NCI-H1436 (cell line): ENCODE measurements at places on chromosomes 5 and 9.
A peak's percentile ranks its signal among the peaks of the same experiment; 100 is the strongest.

- no peak for DNase-seq
These were observed 72.2 kb downstream of the PCSK5 start for GRCh38 chr9:75962662-75963036.

- DNase-seq = no peak
These were observed 176.2 kb downstream of the DMRTA1 start for GRCh38 chr9:22622815-22623214.

- DNase-seq = no peak
These were observed 61.5 kb downstream of the CRB2 start for GRCh38 chr9:123417289-123418051.

GRCh38 chr5:132238169-132238744 lies 10.6 kb upstream of the P4HA2 start:
- DNase-seq = peak; percentile 39

DNA sequence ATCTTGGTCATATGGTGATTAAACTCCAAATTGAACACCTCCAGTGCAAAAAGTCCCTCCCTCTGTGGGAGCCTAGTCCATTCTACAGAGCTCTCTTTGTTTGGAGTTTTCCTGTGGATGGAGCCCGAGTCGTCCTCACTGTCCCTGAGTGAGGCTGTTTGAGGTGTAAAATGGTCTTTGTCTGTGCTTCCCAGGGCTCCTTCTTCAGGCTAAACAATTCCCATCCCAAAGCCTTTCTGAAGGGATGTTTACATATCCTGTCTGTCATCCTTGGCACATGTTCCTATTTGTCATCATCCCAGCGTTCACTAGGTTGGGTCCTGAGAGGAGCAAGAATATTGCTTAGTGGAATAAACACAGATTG lies 68.9 kb downstream of the COL27A1 start:
- no peak for DNase-seq

DNA sequence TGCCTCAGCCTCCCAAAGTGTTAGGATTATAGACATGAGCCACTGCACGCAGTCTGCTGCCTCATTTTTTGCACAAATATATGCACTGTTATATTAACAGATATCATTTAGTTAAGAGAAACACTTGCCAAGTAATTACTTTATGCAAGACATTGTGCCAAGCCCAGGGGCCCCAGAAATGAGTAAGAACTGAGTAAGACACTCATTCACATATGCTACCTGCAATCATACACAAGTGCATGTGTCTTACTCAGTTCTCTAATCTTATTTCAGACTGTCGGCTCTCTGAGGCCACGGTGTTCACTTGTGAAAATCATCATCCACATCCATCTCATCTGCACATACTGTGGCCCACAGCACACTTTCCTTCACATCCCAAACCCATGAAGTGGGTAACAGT lies 16.0 kb downstream of the TRAF1 start:
- DNase-seq = no peak

DNA sequence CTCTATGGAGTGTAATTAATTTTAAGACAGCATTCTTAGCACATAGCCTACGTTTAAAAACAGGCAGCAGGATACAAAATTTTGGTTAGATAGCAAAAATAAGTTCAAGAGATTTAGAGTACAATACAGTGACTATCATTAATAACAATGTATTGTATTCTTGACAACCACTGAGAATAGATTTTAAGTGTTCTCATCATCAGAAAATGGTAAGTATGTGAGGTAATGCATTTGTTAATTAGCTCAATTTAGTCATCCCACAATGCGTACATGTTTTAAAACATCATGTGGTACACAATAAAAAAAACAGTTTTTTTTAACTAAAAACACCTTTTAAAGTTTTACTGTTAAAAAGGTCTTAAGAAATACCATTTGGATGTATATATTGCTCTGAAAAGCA lies 94.2 kb downstream of the MUSK start:
- no peak for DNase-seq

DNA sequence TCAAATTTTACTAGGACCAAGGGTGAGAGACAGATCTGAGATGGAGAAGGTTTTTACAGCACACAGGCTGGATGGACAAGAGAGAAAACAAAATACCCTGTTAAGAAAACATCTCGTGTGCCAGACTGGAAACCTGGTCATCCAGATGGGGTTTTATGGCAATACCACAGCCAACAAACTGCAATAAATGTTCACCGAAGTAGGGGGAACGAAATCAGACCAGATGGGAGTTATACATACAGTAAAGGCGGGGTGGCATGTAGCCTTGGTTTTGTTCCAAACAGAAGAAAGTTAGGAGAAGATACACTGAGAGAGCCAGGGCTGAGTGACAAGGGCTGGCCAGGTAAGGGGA lies 63.3 kb downstream of the DCP2 start:
- no peak for DNase-seq

DNA sequence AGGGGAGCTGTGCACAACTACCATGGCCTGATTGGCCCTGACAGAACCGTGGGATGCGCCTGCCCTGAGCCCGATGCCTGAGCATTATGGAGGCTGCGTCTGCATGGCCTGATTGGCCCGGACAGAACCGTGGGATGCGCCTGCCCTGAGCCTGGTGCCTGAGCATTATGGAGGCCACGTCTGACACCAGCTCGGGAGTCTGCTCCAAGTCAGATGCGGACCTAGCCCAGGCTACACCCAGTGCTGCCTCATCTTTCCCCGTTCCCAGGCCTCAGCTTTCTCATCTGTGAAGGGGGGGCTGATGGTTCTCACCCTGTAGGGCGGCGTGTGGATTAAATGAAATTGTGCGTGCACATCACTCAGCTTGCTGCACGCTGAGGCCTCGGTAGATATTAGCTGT lies 7.3 kb downstream of the CEP72 start:
- DNase-seq = no peak

GRCh38 chr9:137273095-137273490 lies 4.4 kb upstream of the TOR4A start:
- no peak for DNase-seq

DNA sequence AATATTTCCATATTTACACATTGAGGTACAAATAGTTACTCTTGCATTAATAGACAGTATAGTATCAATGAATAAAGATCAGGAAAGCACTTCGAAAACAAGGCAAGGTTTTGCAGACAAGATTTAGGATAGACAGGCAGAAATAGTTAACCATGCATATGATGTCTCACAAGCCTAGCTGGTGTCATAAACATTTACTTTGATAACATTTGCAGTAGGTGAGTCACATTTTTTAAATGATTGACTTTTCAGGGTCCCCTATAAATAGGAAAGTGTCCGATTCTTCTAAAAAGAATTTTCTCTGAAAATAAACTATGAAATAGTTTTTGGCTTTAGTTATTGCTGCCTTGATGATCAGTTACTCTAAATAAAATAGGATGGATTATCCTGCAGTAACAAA lies 162.1 kb downstream of the SNX18 start:
- no peak for DNase-seq

DNA sequence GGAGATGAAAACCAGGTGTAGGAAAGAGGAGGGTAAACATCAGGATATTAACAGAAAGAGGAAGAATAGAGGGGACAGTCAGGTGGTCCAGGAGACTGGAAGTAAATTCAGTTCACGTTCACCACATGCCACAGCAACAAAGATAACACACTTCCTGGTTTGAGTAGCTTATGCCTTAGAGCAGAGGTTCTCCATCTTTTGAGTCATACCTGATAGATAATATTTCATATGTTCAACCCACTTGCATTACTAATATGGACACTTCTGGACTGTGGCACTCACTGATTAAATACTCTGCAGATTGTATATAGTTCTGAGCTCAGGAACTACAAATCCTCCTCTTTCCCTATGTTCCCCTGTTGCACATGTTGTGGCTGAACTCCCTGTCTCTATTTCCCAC lies 179.9 kb upstream of the NR3C1 start:
- no peak for DNase-seq

DNA sequence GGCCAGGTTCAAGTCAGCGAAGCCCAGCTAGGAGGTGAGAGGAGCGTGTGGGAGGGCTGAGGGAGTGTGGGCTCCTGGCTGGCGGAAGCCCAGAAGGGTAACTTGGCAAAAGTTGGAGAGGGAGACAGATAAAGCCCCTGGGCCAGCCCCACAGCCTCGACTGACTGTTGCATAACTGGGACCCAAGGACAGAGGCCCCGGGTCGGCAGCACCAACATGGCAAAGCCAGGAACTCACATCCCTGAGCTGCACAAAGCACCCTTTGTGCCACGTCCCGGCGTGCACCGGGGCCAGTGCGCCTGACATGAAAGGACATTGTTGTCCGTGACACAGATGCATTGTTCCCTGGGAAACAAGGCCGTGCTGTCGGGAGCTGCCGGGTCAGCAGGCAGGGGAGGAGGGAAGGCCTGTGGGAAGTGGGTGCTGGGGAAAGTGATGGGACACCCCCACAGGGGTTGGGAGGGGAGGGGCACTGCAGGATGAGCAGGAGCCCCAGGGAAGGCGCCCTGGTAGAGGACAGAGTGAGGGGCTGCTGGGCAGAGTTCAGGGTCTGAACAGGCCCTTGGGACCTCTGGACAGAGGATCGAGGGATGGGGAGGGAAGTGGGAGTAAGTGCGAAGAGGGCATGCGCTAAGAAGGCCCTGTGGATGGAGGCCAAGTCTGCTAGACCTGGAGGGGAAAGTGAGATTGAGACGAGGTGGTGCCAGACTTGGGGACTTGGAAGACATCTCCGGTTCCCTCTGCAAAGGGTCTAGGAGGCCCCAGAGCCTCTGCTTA lies 13.0 kb upstream of the DPM2 start:
- no peak for DNase-seq

- DNase-seq = no peak
These were observed 793 bp downstream of the AGPAT2 start for GRCh38 chr9:136686534-136686793.

GRCh38 chr9:2026220-2026997 lies 11.3 kb downstream of the SMARCA2 start:
- DNase-seq = no peak

- DNase-seq = no peak
These were observed 30.1 kb downstream of the NIPSNAP3B start for GRCh38 chr9:104794070-104794469.

DNA sequence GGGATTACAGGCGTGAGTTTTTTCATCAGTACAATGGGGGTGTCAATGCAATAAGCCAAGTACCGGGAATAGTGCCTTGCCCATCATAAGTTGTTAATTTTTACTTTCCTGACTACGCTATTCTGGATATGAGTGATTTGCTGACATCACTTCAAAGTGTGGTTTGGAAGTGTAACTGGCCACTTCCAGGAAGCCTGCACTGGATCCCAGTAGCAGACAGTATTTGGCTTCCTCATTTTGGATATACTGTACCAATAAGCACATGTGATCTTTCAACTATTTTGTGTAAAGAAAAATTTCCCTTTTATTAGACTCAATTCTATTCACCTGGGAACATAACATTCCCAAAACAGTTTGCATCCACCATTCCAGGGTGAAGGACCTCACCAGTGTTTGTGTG lies 417.7 kb upstream of the KLF4 start:
- no peak for DNase-seq

- no peak for DNase-seq
These were observed 57.4 kb downstream of the SERINC5 start for GRCh38 chr5:80198399-80198798.

GRCh38 chr5:40356248-40356647 lies 323.5 kb upstream of the PTGER4 start:
- DNase-seq = no peak

GRCh38 chr5:83538786-83539462 lies 67.4 kb downstream of the VCAN start:
- no peak for DNase-seq

- peak; percentile 39 for DNase-seq
These were observed 10.5 kb upstream of the GALNT10 start for GRCh38 chr5:154179846-154180710.

- no peak for DNase-seq
These were observed 238.8 kb downstream of the DMAC1 start for GRCh38 chr9:7560669-7561305.

- DNase-seq = no peak
These were observed 164.5 kb upstream of the S1PR3 start for GRCh38 chr9:88826771-88827181.

DNA sequence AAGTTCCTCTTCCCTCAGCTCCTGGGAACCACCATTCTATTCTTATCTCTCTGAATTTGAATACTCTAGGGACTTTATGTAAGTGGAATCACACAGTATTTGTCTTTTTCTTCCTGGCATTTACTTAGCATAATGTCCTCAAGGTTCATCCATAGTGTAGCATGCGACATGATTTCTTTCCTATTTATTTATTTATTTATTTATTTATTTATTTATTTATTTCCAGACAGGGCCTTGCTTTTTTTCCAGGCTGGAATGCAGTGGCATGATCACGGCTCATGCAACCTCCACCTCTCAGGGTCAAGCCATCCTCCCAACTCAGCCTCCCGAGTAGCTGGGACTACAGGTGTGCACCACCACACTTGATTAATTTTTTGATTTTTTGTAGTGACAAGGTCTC lies 142.1 kb downstream of the GPBP1 start:
- DNase-seq = no peak

DNA sequence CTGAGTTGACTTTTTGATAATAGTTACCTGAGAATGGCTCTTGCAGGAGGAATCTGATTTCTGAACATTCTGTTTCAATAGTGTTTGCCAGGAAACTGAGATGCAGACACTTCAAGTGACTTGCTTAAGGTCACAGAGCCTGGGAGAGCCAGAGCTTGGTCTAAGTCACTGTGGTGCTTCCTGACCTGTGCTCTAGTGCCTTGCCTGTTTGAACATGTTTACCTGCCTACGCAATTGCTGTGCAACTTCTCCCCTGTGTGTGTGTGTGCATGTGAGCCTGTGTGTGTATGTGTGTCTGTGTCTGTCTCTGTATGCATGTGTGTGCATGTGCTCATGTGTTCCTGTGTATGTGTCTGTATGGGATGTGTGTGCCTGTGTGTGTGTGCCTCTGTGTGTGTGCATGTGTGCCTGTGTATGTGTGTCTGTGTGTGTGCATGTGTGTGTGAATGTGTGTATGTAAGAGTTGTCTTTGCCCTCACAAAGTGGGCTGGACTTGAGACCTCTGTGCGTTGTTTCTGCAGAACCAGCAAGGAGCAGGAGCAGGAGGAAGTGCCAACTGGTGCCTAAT lies 185.8 kb downstream of the GADD45G start:
- no peak for DNase-seq

GRCh38 chr5:88656221-88656950 lies 226.6 kb downstream of the MEF2C start:
- DNase-seq = no peak

DNA sequence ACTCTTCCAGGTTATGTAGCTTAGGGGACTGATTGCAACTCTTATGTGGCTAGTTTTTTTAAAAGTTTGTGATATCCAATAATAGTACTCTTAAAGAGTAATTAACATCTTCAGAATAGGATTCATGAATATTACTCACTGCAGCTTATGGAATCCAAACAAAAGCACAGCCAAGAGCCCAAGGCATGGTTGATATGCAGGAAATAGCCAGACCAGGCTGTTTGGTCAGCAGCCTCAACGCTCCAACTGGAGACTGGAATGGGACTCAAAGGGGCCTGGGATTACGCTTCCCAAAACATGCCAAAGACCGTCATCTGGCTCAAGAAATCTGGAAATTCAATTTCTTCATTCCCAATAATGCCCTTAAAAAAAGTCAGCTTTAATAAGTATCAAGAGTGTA lies 268.6 kb downstream of the SEC61B start:
- no peak for DNase-seq

- no peak for DNase-seq
These were observed 42.2 kb downstream of the PTTG1 start for GRCh38 chr5:160463740-160464465.
